Amygdala (tissue), 56 donors: ENCODE measurements at places on chromosomes 6 and 20.

- DNase-seq: no peak
Measured at GRCh38 chr20:43721097-43721428, 5.7 kb downstream of the GTSF1L start.

- no peak for DNase-seq
Measured at GRCh38 chr20:38173237-38174156, 8.4 kb upstream of the TGM2 start.

DNA sequence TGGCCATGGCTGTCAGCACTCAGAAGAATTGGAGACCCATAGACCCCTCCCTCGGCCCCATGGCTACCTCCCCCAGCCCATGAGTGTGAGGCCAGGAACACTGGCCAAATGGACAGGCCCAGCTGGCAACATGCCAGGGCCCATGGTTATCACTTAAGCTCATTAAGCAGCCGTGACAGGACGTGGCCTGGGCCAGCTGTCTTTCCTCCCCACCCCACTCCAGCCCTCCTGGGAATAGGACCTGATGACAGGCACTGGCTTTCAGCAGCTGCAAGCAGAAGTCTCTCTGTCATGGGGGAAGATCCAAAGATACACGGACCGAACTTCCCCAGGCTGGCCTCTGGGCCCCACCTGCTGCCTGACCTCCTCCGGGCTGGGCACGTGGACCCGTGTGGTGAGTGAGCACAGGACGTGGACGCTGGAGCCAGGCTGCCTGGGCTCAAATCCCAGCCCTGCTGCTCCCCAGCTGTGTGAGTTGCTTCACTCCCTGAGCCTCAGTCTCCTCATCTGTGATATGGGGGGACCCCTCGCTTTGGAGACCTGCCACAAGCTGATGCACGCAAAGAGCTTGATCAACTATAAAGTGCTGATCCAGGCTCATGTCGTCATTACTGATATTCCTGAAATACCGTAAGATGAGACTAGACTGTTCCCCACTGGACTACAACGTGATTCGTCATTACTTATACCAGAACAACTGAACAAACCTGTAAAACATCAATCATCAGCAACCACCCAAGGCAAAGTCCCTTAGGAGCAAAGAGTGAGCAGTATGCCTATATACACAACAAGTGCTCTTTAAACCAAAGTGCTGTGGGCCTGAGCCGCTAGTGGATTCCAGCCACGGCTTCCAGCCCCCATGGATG is 22.0 kb upstream of the VSTM2L start:
- no peak for DNase-seq

GRCh38 chr20:63268671-63269439 is 3.8 kb upstream of the ARFGAP1 start:
- DNase-seq: no peak

GRCh38 chr6:81786150-81786549 is 33.7 kb upstream of the TENT5A start:
- DNase-seq: no peak

GRCh38 chr20:51452734-51453365 is 89.7 kb downstream of the NFATC2 start:
- DNase-seq: no peak

GRCh38 chr6:131868836-131869235 is 61.0 kb downstream of the ENPP1 start:
- DNase-seq: no peak

DNA sequence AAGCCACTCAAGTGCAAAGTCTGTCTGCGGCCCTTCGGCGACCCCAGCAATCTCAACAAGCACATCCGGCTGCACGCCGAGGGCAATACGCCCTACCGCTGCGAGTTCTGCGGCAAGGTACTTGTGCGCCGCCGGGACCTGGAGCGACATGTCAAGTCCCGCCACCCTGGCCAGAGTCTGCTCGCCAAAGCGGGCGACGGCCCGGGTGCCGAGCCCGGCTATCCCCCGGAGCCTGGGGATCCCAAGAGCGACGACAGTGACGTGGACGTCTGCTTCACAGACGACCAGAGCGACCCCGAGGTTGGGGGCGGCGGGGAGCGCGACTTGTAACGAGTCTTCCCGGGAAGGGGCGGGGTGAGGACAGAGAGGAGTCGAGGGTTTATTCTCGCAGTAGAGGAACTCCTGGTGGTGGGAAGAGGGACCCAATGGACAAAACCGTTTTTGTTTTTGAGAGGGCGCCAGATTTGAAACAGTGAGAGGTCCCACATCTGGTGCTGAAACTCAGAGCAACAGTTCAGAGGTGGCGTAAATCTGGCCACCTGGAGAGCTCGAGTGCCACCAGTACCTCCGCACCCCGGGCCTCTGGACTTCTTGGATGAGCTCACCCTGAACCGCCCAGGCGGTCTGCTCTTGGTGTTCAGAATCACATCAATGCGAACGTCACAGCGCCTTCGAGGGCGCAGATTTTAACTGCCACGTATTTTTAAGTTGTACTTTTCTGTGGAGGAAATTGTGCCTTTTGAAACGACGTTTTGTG is 8.0 kb downstream of the PRDM13 start:
- no peak for DNase-seq

DNA sequence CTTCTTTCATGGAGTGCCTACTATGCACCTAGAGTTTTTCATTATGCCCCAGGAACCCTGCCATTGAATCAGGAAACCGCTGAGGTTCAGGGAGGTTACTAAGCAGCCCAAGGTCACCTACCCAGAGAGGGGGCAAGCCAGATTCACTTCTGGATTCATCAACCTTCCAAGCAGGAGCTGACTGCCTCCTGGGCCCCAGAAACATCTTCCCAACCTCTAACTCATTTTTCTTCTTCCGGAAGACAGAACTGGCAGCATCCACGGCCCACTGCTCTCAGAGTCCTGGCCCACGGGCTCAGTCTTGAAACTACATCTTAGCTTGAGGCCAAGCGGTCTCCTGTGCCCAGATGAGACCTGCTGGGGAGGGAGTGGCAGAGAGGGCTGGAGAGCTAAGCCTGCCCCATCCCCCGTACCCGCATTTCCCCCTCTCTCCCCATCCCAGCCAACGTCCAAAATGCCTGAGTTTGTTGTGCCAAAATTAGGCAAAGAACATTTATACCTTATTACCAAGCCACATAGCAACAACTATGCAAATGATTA is 281.0 kb downstream of the CDC5L start:
- no peak for DNase-seq

- no peak for DNase-seq
Measured at GRCh38 chr6:42302411-42302810, 84.8 kb upstream of the MRPS10 start.

DNA sequence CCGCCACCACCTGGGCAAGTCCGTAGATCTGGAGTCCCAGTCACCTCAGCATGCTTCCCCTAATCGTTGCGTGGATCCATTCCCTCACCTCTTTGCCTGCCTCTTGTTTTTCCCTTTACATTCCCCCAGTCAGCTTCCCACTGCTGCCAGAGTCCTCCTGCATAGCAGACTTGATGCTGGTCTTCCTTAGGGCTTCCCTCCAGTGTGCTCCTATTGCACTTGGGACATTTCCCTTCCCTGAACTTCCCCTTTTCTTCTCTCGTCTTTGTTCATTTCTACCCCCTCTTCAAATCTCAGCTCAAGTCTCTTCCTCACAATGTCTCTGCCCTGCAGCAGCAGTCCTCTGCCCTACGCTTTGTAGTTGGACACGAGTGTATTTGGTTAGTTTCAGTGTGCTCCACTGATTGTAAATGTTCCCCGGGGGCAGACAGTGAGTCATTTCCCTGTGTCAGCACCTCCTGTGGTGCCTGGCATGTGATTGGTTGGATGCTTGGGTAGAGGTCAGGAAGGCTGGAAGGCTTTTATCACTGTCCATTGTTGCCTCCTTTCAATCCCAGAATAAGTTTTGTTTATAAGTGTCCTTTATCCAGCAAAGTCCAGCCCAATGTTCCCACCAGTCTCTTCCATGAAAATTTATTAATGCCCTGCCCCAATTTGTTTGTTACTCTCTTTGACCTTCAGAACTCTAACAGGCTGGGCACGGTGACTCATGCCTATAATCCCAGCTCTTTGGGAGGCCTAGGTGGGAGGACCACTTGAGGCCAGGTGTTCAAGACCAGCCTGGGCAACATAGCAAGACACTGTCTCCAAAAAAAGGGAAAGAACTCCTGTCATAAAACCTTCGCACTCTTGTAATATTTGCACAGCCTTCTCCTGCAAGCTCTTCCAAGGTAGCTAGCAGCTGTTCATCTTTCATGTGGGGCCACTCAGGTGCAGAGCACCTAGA is 38.3 kb downstream of the FAM120B start:
- DNase-seq: no peak

DNA sequence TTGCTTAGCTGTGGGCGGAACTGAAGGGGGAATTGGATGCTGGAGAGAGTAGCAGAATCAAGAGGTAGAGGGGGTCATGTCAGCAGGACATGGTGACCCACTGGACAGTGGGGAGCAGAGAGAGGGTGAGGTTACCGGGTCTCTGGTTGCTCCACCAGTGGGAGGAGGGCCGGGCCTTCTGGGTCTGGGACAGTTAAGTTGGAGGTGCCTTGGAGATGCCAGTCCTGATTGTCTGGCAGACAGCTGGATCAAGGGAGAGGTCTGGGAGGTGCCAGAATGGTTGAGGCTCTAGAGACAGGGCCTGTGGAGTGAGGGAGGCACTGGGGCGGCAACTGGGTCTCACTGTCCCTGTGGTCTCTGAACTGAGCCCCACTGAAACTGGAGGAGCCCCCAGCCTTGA is 24.6 kb downstream of the MANBAL start:
- no peak for DNase-seq

- no peak for DNase-seq
Measured at GRCh38 chr6:18211338-18211737, 53.0 kb downstream of the DEK start.

GRCh38 chr6:18207438-18207837 is 52.2 kb downstream of the KDM1B start:
- no peak for DNase-seq

- no peak for DNase-seq
Measured at GRCh38 chr6:78962448-78962847, 95.1 kb downstream of the IRAK1BP1 start.

DNA sequence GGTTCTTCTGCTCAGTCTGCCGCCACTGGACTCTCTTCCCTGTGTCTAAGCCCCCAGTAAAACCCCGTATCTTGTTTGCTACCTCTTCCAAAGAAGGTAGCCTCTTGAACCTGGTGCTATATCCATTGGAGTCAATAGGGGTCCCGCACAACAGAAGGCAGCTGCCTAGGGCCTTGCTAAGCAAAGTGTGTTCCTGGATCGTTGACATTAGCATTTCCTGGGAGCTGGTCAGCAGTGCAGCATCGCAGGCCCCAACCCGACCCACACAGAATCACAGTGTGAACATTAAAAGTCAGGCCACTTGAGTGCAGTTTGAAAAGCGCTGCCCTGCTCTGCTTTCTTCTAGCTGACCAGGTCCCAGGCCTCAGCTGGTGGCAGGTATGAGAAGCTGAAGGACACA is 2.9 kb downstream of the ADA start:
- DNase-seq: no peak

- no peak for DNase-seq
Measured at GRCh38 chr6:149925253-149925973, 2.5 kb upstream of the RAET1G start.

DNA sequence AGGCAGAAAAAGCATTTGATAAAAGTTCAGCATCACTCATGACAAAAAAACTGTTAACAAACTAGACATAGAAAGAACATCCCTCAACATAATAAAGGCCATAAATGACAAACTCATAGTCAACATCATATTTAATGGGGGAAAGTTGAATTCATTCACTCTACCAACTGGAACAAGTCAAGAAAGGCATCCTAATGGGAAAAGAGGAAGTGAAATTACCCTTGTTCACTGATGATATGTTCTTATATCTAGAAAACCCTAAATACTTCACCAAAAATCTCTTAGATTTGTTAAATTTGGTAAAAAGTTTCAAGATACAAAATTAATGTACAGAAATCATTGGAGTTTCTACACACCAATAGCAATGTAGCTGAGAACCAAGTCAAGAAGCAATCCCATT is 48.9 kb downstream of the GGTLC1 start:
- no peak for DNase-seq

DNA sequence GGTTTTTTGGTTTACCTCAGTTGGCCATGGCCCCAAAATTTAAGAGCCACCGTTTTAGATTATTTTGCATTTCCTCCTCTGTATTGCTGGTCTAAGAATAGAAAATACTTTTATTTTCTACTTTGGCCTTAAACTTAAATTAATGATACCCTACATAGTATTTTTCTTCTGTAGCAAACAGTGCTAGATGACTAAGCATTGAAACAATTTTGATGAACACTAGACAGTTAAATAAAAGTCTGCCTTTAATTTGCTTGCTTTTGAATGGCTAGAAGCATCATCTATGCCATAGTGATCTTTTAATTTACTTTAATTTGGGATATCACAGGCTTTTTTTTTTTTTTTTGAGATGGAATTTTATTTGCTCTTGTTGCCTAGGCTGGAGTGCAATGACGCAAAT is 106.4 kb downstream of the CD109 start:
- DNase-seq: no peak

DNA sequence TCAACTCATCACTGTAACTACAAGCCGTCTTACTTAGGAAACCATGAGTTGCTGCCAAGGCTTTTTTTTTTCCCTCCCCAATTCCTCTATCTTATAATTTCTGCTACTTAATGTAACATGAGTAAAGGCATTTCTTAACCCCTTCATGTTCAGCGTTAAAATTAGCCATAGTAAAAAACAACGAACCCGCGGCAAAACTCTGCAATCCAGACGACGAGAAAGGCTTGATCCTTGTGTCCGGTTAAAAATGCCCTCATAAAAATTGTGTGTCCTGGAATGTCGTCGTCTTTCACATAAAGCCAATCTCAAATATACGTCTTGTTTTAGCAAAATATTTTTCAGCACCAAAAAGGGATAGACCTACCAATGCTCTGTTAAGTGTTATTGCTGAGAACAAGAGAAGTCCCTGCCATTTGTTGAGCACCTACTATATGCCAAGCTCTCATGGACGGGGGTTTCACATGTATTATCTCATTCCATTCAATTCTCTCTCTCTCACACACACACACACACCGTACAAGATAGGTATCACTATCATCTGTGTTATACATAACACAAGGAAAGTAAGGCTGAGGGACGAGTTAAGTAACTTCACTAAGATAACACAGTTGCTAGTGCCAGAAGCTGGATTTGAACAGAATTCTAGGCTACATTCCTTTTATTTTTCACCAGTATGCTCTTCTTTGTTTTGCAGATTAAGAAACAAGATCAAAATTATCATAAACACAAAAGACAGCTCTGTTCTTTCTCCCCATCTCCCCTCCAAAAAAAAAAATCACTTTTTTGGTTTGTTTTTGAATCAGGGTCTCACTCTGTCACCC is 683 bp upstream of the ARHGAP18 start:
- DNase-seq: no peak
